ENCODE measurements at places on chromosomes 12 and 14.

DNA sequence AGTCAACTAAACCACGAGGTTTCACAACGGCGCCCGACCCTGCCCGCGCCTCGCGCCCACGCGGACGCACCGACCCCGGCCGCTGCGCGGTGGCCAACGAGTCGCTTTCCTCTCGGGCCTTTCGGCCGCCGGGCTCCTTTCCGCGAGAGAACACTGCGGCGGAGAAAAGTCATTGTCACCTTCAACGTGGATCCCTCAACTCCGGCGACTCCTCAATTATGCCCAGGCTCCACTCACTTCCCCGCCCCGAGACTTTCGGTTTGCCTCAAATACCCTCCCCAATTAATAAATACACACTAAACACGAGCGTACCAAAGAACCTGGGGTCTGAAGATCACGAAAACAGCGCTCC, 450 bp downstream of the SINHCAF start:
- DNase-seq, result no peak

DNA sequence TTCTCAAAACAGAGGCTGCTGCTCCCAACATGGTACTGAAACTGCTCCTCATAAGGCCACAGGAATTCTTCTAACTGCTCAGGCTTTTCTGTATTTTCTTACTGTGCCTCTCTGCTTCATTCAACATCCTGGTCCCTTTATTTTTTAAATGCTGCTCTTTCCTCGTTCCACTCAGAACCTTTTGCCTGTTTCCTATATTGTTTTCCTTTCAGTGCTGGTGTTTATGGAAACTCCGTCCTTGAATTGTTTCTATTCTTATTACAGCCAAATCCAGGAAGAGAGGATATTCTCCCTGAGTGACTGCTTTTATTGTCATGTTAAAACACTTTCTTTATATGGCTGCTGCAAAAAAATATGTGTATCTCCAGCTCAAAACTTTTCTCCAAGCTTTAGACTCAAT, 173.0 kb upstream of the E2F7 start:
- DNase-seq, result peak; percentile 88

- DNase-seq, result no peak
These were observed 184.5 kb downstream of the MON2 start for GRCh38 chr12:62651138-62651537.

DNA sequence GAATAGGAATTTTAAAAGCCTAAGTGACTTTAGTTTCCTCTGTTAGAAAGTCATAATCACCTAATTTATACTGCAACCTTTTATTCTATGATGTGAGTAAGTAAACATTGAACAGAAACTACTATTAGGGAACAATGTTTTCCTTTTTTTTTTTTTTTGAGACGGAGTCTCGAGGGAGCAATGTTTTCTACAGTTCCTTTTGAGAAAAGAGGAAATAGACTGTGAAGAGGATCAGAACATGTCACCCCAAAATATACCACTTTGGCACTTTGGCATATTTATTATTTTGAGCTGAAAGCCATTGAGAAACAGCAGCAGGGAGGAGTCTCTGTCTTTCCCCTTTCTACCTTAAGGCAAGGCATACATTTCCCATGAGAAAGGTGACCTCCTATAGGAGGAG, 162.7 kb upstream of the CNOT2 start:
- DNase-seq, result no peak

DNA sequence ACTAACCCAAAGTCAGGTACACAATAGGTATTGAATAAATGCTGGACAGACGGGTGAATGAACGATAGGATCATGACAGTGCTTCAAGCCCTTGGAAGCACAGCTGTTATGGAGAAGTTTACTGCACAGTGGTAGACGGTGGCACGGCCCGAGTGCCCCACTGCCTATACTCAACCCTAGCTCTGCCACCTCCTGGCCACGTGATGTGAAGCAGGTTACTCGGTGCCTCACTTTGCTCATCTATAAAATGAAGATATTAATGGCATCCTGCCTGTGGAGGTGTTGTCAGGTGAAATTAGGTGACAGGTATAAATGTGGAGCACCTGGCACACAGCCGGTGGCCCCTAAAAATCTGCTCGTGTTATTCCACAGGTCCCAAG, 5.8 kb downstream of the ASB2 start:
- peak; percentile 24 for DNase-seq

- DNase-seq, result no peak
These were observed 2.4 kb upstream of the KRT83 start for GRCh38 chr12:52323416-52324152.

GRCh38 chr14:85442996-85443395, 86.9 kb upstream of the FLRT2 start:
- DNase-seq, result no peak

- DNase-seq, result no peak
These were observed 207.5 kb downstream of the KIF26A start for GRCh38 chr14:104345621-104346462.

DNA sequence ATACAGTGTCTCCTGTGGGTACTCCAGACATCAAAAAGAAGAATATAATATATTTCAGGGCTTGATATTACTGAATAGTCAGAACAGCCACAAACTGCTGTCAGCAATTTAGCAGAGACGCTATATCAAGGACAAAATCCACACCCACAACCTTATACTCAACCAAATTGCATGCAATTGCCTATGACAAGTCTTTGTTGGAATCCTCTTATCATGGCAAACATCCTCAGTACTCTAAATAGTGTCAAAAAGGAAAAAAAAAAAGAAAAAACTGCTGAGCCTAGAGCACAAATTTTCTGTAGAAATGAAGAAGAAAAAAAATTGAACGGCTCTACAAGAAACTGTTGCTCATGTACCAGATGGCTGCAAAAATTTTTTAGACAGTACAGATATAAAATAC, 485.7 kb downstream of the TMTC2 start:
- DNase-seq, result no peak

- DNase-seq, result no peak
These were observed 2.8 kb upstream of the NGB start for GRCh38 chr14:77273796-77274195.

- no peak for DNase-seq
These were observed 23.2 kb downstream of the PCNX4 start for GRCh38 chr14:60114881-60115280.

- peak; percentile 46 for DNase-seq
These were observed 108.5 kb upstream of the SOX5 start for GRCh38 chr12:24057920-24058476.

DNA sequence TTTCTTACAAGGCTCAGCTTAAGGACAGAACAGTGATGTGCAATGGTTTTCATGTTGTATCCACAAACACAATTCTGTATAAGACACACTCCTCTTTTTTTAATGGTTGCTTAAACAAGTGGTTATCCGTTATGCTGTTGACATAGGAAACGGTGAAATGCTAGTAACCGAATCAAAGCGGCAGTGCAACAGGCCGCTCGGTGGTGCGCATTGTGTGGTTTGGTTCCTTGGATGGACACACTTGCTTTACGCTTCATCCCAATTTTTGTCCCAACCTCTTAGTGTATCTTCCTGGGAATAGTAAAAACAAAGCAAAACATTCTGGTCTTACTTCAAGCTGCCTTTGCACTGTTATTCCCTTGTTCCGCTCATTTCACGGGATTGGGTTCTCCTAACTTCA, 650 bp upstream of the PTGER2 start:
- no peak for DNase-seq

- DNase-seq, result no peak
These were observed 54.0 kb upstream of the RASSF8 start for GRCh38 chr12:25904442-25904841.

DNA sequence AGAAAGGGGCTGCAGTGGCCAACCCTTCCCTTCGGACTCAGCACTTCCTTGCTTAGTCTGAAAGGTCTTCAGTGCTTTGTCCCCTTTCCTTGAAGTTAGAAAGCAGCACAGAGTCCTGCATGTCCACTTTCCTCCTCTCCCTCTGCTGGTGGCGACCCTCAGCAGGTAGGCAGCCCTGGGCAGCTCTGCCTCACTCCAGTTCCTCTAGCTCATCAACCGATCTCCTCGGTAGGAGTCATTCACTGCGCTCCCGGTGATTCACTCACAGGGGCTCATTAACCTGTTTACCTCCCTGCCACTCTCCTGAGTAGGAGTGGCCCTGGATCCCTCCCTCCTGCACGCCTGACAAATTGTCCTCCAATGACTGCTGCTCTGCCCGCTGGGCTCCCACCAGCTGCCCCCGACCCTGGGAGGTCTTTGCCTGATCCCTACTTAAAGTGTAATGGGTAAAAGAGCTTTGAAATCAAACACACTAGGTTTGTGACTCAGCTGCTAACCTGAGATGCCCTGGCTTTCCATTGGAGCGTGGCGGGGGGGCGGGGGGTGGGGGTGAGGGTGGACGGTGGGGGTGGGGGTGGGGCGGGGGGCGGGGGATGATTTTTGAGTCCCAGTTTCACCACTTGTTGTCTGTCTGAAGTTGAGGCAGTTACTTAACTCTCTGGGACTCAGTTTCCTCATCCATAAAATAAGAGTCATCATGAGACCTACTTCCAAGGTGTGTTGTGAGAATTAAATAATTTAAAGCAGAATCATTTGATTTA, 4.2 kb downstream of the SCNN1A start:
- DNase-seq, result peak; percentile 64

GRCh38 chr12:52756281-52756960, 20.7 kb downstream of the KRT76 start:
- DNase-seq, result no peak

DNA sequence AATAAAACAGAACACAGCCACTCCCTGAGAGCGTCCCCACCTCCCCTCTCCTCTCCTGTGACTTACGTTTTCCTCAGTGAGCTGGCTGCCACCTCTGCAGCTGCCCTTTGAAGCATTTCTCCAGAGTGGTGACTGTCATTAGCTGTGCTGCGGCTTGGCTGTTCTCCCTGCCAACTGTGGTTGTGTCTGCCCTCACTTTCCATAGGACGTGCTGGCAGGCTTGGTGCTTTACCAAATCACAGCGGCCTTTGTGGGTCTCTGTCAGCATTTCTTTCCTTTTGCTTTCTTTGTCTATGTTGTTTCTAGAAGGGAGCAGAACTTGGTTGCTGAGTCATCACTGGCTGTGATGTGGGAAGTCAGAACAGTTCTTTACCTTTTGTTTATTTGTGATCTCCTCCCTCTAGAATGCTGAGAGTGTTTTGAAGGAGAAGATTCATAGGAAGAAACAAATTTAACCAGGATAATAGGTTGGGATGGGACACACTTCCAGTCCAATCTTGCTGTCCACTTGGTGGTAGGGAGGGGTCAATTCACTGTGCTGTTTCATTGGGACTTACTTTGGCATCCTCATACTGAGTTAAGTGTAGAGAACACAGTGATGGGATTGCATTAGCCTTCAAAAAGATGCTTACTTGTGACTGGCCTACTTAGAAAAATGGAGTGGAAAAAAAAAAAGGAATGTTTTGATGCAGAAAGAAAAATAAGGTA, 88.2 kb downstream of the TMX1 start:
- no peak for DNase-seq

GRCh38 chr14:62604524-62604923, 440.7 kb downstream of the KCNH5 start:
- no peak for DNase-seq

DNA sequence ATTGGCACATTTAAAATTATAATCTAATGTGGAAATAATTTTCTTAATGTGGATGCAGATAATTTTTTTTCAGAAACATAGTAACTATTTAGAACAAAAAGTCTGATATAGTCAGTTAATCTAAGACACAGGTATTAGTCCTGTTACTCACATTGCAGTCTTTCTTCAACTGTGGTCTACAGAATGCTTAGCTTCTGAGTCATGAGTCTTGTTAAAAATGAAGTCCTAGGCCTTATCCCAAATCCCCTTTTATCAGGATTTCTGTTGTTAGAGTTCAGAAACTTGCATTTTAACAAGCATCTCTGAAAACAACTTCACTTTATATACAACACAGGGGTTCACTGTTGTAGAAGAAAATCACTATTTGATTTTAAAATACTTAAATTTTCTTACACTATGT, 112.2 kb downstream of the SLC16A7 start:
- DNase-seq, result no peak

- DNase-seq, result no peak
These were observed 253.4 kb upstream of the LRIG3 start for GRCh38 chr12:59173695-59174094.

- no peak for DNase-seq
These were observed 23.2 kb downstream of the PRKCH start for GRCh38 chr14:61344437-61345150.

GRCh38 chr12:109343677-109344076, 4.0 kb upstream of the MYO1H start:
- DNase-seq, result no peak
